ENCODE measurements at places on chromosomes 2 and 18.

DNA sequence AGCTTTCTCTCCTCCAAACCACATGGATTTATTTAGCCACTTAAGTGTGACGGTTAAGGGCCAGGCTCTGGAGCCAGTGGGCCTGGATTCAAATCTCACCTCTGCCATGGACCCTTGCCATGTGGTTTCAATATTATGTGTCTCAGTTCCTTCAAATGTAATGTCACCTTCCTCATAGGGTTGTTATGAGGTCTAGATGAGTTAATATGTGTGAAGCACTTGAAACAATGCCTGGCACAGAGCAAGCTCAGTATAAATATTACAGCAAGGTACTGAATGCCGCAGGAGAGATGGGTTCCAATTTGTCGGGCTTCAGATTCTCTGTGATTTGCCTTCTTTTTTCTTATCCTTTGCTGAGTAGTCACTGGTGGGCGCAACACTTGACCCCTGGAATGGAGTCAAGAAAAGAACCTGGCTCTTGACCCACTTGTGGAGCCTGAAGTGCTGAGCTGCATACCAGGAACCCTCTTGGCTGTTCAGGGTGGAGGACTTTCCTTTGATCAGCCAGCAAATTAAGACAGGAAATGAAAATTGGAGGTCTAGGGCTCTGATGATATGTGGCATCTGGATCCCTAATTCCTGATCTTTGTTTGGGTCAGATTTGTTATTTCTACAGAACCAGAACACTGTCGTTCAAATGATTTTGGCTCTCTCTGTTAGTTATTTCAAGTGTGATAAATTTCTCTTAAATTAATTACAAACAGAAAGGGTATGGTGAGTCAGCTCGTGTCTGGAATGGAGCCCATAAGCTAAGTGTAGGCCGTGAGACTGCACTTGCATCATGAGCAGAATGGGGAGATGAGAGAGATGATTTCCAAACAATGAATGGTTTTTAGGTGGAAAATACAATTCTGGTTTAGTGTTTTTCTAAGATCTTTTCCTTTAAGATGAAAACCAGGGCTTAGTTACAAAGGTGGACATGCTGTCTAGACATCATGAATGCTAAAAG is 293.0 kb downstream of the KCNS3 start:
- peak; percentile 88 for DNase-seq

GRCh38 chr2:236787885-236788284 is 218.3 kb downstream of the ACKR3 start:
- DNase-seq: no peak

DNA sequence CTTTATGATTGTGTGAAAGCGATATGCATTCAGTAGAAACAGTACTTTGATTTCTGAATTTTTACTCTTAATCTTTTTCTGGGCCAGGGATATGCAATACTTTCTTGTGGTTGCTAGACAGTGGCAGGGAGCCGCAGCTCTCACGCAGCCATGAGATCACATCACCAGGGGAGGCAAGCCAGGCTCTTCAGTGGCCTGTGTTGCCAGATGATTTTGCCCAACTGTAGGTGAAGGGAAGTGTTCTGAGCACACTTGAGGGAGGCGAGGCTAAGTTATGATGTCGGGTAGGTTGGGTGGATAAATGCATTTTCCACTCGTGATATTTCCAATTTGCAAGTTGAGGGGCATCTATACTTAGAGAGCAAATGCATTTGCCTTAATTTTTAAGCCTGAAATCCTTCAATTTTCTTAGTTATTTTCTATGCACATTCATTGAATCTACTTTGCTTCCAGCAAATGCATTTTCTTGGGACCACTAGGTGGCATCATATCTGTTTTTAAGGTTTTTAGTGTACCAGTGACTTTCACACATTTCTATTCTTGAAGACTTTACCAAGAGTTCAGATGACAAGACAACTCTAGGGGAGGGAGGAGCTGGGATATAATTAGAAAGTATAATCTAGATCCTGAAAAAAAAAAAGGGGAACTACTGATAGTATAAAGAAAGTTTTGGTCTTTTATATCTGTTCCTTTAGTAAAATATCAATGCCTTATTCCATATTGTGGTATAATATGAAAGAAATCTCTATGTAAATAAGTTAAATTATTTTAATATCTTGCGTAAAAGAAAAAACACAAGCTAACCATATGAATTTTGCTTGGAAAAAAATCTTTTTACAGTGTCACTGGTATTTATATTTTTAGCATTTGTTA is 643.3 kb downstream of the SOCS6 start:
- DNase-seq: peak; percentile 79

- no peak for DNase-seq
Observed at GRCh38 chr2:232772531-232772930, 3.8 kb downstream of the KCNJ13 start.

- DNase-seq: no peak
Observed at GRCh38 chr2:200435379-200435778, 74.5 kb downstream of the KCTD18 start.
